ENCODE measurements at places on chromosomes 3 and 15. TPM values are rescaled to one million over a fixed set of nuclear protein-coding genes. Genes with fewer than 3 reads are reported as not detected.

Gene MED12L
- 0.72 TPM for total RNA-seq

Gene TMC3
- under 0.01 TPM for total RNA-seq

Gene TTLL13
- 0.09 TPM for total RNA-seq

Gene CKMT1B
- not detected for total RNA-seq

GRCh38 chr3:30204126-30204525, 402.3 kb upstream of the TGFBR2 start:
- no peak for DNase-seq

- DNase-seq, result no peak
Measured at GRCh38 chr3:129434140-129434539, 5.6 kb downstream of the MBD4 start.

GRCh38 chr3:52892625-52893311, 4.6 kb downstream of the STIMATE start:
- peak; percentile 46 for DNase-seq

GRCh38 chr3:47079432-47079831, 84.5 kb downstream of the SETD2 start:
- DNase-seq, result no peak

- no peak for DNase-seq
Measured at GRCh38 chr3:148078658-148079057, 619.0 kb upstream of the AGTR1 start.

DNA sequence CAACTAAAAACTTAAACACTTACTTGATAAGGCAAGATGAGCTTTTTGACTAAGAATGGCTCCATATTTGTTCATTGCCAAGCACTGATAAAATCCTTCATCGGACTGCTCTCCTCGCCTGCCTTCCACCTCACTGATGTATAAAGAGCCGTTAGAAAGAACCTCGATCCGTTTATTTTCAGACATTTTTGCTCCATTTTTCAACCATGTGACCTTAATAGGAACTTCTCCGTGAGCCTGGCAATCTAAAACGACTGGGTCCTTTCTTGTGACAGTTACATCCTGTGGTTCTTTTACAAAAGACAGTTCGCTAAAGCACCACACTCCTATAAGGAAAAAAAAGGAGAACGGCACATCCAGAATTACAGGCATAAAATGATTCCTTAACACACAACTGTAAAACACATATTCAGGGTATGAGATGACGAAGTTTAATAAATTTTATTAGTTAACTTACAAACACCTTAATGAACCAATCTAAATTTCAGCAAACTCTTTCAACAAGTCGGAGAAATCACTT, 2.5 kb downstream of the PRTG start:
- DNase-seq, result no peak

DNA sequence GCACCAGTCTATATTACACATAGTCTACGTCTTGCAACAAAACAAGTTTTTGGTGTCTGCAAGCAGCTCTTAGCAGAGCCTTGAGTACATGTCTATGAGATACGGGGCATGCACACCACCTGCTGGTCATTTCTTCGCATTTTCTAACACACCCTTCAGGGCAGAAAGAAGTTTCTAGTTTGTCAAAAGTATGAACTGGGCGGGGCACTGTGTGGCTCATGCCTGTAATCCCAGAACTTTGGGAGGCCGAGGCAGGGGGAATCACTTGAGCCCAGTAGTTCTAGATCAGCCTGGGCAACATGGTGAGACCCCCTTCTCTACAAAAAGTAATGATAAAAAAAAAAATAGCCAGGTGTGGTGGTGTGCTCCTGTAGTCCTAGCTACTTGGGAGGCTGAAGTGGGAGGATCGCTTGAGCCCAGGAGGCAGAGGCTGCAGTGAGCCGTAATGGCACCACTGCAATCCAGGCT, 64.2 kb upstream of the ARL8B start:
- peak; percentile 93 for DNase-seq

DNA sequence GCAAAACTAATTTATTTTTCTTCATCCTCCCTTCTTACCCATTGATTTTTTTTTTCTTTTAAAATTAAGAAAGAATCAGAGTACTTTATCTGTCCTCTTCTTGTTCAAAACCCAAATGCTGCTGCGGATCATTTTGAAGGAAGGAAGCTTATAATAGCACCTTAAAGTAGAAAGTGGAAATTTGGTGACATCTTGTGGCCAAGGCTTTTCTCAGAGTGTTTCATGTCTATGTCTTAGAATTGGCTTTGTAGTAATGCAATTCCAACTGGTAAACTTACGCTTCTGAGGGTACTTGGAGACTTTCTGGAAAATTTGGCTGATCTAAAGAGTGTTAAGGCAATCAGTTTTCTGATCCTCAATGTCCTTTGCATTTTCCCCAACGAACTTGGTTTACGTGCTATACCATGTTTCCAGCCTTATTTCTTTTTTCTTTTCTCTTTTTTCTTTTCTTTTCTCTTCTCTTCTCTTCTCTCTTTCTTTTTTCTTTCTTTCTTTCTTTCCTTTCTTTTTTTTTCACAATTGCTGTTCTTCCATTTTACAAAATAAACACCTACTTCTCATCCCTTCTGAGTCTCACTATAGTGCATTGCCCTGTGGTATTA, 30.7 kb downstream of the C3orf38 start:
- peak; percentile 72 for DNase-seq

Measured in fibroblast of the aortic adventitia (primary cell).